ENCODE measurements at places on chromosomes 4 and X.

- DNase-seq, result no peak
Observed at GRCh38 chr4:116015549-116015948, 902.1 kb upstream of the NDST4 start.

DNA sequence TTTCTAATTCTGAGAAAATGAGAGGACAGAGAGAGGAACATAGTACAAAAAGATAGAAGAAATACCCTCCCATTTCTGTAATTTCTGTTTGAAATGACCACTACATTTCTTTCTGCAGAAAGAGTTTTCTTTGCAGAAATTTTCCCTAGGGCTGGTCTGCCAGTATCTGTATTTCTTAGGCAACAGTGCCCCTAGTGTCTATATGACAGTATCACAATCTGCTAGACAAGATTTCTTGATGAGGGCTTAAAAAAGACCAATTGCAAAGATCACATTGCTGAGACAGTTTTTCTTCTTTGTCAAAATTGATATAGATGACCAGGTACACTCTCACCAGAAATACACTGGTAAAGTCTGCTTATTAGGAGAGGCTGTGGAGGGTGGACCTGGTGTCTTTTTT, 81.0 kb upstream of the ZDHHC15 start:
- DNase-seq, result no peak

GRCh38 chr4:185238750-185239149, 29.4 kb downstream of the SNX25 start:
- no peak for DNase-seq

GRCh38 chr4:25065932-25066590, 35.3 kb upstream of the LGI2 start:
- peak; percentile 63 for DNase-seq

DNA sequence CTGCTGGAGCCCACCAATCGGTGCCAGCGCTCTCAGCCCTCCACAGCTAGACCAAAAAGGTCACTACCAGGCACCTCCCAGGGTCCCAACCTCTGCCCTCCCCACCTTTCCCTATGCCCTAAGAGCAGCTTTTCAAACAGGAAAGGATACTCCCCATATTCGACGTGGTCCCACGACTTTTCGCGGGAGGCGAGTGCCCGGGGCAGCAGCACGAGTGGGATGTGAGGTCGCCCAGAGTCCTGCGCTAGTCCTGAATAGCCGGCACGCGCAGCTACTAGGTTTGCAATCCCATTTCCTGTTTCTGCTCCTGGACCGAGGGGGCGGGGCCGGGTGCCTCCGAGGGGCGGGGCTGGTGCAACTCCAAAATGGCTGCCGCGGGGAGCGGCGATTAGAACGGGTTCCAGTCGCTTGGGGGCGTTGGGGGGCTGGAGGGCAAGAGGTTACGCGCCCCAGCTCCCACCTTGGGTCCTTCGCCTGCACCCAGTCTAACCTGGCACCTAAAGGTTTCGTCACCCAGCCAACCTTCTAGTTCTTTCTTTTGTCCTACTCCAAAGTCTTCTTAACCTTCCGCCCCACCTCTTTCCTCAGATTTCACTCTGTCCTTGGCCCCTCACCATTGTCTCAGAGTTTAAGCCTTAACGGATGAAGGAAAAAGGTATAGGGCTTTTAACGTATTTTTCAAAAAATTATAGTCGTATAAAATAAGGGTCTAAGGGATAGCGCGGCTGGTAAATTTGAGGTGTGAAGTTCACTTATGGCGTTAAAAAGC, 85.0 kb upstream of the TENT5D start:
- peak; percentile 64 for DNase-seq

- DNase-seq, result no peak
Observed at GRCh38 chrX:13790206-13791131, 26.4 kb downstream of the GPM6B start.

GRCh38 chr4:23966725-23967124, 76.9 kb upstream of the PPARGC1A start:
- DNase-seq, result no peak

DNA sequence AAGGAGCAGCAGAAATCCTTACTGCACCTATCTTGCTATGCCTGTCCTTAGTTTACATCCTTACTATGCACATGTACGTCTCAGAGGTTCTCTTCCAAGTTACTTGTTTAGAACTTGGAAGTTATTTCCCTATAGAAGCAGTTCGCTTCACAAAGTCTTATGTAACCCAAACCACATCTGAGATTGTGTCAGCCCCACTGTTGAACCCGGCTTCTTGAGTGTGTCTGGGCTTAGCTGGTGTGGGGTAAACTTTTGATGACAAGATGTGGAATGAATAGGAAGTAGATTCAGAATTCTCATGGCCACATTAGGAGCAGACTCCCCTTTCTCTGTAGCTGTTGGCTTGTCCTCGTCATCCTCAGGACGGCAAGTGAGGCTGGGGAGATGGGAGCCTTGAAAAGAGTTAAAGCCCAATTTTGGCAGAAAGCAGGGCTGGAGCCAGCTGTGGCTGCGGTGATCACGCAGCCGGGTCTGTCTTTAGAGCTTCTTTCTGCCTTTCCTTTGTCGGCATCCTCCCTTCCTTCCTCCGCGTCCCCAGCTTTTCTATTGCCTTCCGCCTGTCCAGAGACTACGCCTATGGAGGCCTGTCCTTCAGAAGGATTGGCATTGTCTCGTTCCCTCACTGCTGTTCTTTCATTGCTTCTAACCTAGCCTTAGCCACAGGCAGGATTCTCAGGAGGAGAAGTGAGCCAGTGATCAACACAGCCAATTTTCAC, 23.0 kb upstream of the LIMCH1 start:
- DNase-seq, result no peak

DNA sequence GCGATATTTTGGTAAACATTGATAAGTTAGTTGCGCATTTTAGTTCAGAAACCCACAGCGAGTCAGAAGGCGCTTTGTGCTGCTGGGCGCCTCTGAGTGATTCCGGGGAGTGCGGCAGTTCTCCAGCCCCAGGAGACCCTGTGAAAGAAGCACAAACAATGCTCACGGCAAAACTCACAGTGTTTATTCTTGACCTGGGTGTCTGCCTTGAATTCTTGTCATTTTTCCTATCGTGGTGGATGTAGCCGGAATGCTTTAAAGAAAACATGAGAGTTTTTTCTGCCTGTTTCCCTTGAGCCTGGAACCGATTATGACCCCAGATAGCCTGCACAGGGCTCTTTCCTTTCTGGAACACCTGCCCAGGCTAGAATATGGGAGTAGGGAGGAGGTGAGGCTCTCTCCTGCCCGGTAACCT, 6.7 kb downstream of the TBL1X start:
- DNase-seq, result peak; percentile 30

DNA sequence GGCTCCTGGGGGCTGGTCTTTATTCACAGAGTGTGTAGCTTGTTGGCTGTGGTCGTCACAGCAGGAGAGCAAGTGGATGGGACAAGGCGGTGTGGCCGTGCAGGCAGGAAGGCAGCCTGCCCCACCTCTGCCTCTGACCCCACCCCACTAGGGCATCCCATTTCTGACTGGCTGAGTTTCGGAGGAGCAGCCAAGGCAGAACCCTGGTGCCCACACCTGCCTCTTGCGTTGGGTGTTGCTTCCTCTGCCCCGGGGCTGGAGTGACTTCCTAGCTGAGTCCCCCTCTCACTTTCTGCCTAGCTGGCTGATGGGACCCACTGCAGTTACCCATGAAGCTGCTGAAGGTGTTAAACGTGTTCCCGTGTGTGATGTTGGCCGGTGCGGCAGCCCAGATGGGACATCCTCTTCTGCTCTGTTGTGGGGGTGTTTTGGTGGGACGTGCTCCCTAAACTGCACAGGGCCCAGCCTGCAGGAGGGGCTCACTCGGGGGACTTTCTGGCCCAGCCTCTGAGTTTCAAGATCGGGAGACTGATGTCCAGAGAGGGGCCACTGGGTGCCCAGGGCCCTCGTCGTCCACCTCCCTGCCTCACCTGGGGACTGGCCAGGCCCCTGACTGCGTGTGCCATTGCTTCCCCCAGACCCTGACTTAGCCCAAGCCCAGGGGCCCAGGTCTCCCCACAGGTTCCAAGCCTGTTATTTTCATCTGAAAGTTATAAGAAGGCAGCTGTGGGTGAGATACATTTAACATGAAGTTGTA, 101.5 kb downstream of the PSAPL1 start:
- no peak for DNase-seq
